Activated T-helper 1 cell treated with anti-CD3 and anti-CD28 coated beads, Interleukin-2, amount 50 U/mL, for 16 hours (primary cell): ENCODE measurements at places on chromosomes 2 and 18.

GRCh38 chr2:240960971-240961876, 37.2 kb upstream of the SNED1 start:
- no peak for DNase-seq

DNA sequence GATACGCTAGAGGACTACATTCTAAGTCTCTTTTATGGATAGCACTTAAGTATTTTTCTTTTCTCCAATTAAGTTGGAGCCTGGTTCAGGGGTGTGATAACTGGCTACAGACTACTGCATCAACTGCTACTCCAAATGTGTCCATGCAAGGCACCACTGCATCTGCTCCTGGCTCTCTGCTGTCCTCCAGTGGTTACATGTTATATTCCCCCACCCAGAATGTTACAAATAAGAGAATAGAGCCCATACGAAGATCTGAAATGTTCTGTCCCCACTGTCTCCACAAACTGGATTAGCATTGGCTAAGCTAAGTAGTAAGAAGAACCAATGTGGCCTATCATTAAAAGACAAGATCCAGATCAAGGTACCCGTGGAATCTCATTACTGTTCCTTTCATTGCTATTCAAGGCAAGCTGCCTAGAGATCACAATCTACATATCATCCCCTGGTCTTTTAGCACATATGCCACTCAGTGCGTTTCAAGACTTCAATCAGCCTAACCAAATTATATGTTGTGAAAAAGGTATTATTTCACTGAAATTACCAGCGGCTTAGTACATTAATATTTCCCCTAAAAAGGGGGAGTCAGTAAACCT, 308.3 kb upstream of the SLC8A1 start:
- no peak for DNase-seq

- no peak for DNase-seq
Observed at GRCh38 chr18:2303517-2304238, 267.6 kb downstream of the METTL4 start.

DNA sequence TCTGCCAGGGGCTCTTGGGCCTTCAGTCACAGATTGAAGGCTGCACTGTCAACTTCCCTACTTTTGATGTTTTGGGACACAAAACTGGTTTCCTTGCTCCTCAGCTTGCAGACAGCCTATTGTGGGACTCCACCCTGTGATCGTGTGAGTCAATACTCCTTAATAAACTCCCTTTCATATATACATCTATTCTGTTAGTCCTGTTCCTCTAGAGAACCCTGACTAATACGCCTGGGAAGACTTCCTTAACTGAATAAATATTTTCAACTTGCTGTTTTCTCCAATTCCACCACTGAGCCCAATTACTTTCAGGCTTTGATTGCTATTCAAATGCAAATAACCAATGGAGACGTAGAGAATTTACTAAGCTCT, 61.4 kb upstream of the CCDC195 start:
- no peak for DNase-seq

- no peak for DNase-seq
Observed at GRCh38 chr2:70431716-70432347, 121.8 kb downstream of the TGFA start.

DNA sequence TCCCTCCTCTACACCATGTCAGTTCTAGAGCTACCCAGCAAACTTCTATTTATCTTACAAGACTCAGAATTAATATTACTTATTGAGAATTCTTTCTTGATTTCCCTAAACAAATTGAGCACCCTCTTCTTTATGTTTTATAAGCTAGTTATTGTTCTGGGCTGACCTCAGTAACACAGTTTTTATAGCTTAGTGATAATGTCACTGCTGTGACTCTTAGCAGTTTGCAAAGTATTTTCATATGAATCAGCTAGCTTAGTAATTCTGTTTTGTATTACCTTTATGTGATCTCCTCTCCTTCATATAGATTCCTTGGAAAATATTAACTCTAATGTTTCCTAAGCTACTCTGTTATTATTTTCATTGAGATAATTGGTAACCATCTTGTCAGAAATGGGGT, 114.9 kb downstream of the PMS1 start:
- no peak for DNase-seq

DNA sequence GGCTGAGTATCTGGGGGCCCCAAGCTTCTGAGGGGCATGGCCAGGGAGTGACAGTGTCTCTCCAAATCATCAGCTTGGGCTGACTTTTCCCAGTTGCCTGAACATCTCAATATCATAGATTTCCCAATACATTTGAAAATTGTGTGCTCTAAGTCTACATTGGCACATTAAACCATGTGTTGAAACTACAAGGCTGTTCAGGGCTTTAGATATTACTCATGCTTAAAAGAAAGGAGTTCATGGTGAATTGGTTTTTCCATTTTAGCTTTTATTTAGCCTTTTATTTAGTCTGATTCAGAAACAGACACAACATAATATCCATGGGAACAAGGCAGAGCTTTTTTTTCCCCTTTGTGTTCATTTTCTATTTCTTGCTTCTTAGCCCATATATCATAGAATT, 49.9 kb upstream of the GALR1 start:
- no peak for DNase-seq

DNA sequence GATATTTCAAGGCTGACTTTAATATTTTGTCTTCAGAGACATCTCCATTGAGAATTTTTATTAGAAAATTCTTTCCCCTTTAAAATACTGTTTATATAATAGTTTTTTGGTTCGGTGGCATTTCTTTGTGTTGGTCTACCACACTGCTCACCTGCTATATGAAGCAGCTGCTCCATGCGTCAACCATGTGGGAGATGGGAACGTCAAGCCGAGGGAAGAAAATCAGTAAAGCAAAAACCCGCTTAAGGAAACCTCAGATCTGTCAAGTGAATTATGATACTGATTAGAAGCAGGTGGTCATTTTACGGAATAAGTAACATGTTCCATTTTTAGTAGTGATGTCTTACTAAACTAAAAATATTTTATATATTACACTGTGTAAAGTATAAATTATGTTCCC, 5.6 kb upstream of the TMEM17 start:
- no peak for DNase-seq

DNA sequence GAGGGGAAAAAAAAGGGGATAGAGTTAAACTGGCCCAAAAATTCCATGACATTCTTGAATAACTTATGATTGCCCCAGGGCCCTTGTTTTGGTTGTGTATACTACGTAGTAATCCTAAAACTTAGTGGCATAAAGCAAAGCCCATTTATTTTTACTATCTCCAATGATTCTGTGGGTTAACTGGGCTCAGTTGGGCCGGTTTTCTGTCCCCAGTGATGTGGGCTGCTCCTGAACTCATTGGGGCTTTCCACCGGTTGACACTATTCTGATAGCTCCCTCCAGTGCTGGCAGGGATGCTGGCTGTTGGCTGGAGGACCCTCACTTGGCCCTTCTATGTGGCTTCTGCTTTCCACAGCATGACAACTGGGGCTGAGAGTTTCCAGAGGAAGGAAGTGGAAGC, 60.0 kb upstream of the TGIF1 start:
- no peak for DNase-seq

DNA sequence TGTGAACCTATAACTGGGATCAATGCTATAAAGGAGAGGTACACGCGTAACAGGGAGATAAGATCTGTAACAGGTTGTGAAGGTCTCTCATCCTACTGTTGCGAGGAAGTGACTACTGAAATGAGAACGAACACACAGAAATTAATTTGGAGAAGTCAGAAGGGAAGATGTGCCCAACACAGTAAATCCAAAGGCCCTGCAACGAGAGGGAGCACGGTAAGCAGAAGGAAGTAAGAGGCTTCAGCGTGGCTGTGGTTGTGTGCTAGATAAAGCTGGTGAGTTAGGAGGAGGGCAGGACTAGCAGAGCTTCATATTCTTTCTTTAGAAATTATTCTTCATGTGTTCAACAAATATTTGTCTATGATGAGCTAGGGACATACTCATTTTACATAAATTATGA, 2.5 kb upstream of the ATG16L1 start:
- no peak for DNase-seq
